ENCODE measurements at places on chromosomes 3 and 15.

GRCh38 chr3:1093217-1093616, 393 bp downstream of the CNTN6 start:
- DNase-seq, result no peak

GRCh38 chr3:180529778-180530177, 72.2 kb upstream of the TTC14 start:
- DNase-seq, result no peak

DNA sequence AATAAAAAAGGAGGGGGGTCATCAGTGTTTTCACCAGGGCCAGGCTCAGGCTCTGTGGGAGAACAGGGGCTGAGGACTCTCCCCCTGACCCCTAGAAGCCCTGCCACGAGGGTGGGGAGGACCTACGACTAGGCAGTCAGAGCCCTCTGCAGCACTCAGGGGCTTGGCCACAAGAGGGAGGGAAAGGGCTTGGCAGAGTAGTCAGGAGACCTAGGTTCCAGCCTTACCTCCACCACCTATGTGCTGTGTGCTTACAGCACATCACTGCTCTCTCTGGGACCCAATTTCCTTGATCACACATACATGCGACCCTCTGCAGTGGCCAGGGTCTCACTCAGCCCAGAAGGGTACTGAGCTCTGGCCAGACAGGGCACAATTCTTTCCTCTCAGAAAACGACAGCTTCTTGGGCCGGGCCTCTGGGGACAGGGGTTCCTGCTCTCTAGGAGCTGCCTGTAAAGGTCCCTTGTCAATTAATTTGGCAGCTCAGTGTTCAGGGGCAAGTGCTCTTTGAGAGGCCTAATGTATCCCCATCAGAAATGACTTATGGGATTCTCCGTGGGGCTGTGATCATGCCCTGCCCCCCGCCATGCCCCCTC, 16.4 kb upstream of the SKIC8 start:
- DNase-seq, result no peak

DNA sequence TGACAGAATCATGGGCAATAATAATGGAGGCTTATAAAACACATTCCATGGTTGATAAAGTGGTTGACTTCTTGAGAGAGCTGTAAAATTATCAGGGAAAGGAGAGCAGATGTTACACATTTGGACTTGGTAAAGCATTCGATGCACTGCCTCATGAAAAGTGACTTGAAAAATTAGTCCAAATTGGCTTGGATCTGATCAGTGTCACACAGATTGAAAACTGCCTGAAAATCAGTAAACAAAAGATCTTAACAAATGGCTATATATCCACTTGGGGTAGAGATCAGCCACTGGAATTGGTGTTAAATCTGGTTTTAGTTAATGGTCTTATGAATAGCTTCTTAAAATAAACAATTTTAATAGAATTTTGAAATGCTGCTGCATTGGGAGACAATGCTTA, 20.3 kb downstream of the SHOX2 start:
- DNase-seq, result no peak

DNA sequence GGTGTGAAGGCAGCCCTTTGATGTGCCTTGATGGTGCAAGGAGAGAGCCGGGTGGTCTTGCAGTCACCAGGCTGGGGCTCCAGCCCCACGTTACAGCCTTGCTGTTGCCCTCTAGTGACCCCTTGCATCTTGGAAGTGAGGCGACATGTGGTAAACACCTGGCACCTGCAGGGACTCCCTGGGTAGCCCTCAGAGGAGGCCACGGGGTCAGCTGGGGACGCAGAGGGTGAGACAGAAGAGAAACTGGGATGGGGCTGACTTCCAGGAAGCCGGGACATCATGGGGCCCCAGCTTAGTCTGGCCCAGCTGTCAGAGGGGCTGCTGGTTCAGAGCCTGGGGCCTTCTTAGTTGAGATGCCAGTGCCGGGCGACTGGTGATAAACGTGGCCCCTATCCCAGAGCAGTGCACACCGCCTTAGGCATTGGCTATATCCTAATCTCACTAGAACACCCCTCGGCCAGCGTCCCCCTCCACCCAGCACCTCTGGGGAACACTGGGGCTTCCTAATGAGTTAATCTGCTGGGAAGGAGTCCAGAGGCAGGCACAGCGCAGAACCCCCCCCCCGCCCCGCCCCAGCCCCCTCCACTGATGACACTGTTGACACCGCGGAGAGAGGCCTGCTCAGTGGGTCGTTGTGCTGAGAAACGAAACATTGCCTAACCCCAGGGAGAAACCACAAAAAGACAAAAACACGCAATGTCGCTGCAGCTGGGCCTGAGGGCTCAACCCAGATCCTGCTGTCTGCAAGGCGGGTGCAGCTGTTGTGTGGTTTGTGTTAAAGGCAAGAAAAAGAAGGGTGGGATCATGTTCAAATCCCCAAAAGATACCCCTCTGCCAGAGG, 60.5 kb upstream of the KLF13 start:
- peak; percentile 52 for DNase-seq

DNA sequence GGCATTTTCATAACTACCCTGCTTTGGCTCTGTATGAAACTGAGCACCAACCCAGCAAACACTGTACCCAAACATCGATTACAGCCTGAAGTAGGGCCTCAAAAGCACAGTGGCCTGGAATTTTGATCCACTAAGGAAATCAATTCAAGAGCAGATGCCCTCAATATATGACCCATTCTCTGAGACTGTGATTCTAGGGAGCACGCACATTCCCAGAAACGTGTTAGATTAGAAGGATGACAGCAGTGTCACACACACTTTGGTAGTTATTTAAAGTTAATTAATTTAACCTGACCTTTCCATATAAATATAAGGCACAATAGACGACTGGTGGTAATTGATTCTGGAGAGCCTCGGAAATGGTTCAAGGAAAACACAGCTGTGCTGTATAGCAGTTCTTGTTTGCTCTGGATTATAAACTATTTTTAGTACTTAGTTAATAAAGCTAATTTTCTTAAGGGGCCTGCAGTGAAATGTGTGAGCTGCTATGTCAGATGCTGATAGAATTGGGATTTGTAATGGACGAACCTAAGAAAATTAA, 126.3 kb upstream of the ZNF385D start:
- DNase-seq, result no peak

- no peak for DNase-seq
Measured at GRCh38 chr3:128336337-128337156, 130.1 kb downstream of the DNAJB8 start.

- no peak for DNase-seq
Measured at GRCh38 chr15:85646538-85647091, 148.1 kb downstream of the KLHL25 start.

- no peak for DNase-seq
Measured at GRCh38 chr3:13167064-13167743, 94.0 kb upstream of the IQSEC1 start.

GRCh38 chr3:9932535-9932842, 1.1 kb upstream of the CRELD1 start:
- no peak for DNase-seq

- no peak for DNase-seq
Measured at GRCh38 chr3:14518432-14518802, 21.7 kb downstream of the GRIP2 start.
